ENCODE measurements at places on chromosomes 1 and 21.

DNA sequence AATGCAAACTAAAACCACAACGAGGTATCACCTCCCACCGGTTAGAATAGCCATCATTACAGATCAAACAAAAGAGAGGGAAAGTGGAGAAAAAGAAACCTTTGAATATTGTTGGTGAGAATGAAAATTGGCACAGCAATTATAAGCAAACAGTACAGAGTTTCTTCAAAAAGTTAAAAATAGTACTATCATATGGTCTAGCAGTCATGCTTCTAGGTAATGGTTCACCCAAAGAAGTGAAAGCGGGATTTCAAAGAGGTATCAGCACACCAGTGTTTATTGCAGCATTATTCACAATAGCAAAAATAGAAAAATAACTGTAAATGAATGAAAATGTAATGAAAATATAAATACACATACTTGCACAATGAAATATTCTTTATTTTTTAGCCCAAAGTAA, 8.2 kb downstream of the OR2T10 start:
- DNase-seq, result no peak

DNA sequence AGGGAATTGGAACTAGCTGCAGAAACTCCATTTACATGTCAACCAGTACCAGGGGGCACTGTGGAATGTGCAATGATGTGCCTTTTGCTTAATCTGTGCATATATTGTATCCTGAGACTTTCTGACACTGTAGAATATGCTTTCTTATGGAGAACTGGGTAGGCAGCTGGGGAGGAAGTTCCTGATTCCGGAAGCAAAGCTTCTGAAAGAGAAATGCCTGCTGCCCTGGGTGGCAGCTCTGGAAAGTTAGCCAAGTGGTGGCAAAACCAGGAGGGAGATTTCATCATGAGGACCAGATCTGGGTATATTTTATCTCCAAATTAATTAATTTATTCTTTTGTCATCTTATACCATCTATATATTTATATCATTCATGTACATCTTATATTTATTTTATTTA, 116.7 kb downstream of the XCL2 start:
- no peak for DNase-seq

DNA sequence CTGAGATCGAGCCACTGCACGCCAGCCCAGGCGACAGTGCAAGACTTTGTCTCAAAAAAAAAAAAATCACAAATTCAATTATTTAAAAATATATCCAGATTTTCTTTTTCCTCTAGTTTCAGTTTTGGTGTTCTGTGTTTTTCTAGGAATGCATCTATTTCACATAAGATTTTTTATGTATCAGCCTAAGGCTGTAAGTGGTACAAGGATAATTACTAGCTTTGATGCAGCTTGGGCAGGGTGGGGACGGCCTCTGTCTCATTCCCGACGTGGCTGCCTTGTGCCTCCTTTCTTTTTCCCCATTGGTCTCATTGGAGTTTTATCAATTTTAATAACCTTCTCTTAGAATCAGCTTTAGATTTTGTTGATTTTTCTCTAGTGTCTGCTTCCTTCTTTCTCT, 6.9 kb downstream of the CCDC27 start:
- DNase-seq, result no peak

DNA sequence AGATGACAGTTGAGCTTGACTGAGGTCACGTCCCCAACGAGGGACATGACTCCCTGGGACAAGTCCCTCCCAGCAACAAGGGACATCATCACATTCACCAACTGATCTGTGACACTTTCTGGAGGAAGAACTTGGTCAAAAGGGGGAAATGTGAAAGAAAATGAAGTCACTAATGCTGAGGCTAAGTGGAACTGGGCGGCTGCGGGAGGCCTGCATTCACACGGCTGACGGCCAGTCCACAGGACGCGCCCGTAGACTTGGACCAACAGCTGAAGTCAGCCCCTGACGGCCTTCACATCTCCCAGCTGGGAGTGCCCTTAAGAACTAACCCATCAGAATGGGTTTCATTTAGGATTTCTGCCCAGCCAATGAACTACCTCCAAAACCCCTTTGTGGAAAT, 26.6 kb downstream of the POFUT2 start:
- peak; percentile 19 for DNase-seq

- DNase-seq, result no peak
Measured at GRCh38 chr1:183242556-183242955, 56.5 kb downstream of the LAMC2 start.

- no peak for DNase-seq
Measured at GRCh38 chr1:233665575-233666270, 51.8 kb downstream of the KCNK1 start.

- DNase-seq, result peak; percentile 29
Measured at GRCh38 chr1:70727886-70728489, 316.9 kb downstream of the CTH start.

- peak; percentile 52 for DNase-seq
Measured at GRCh38 chr1:199272628-199273086, 633.8 kb downstream of the PTPRC start.

DNA sequence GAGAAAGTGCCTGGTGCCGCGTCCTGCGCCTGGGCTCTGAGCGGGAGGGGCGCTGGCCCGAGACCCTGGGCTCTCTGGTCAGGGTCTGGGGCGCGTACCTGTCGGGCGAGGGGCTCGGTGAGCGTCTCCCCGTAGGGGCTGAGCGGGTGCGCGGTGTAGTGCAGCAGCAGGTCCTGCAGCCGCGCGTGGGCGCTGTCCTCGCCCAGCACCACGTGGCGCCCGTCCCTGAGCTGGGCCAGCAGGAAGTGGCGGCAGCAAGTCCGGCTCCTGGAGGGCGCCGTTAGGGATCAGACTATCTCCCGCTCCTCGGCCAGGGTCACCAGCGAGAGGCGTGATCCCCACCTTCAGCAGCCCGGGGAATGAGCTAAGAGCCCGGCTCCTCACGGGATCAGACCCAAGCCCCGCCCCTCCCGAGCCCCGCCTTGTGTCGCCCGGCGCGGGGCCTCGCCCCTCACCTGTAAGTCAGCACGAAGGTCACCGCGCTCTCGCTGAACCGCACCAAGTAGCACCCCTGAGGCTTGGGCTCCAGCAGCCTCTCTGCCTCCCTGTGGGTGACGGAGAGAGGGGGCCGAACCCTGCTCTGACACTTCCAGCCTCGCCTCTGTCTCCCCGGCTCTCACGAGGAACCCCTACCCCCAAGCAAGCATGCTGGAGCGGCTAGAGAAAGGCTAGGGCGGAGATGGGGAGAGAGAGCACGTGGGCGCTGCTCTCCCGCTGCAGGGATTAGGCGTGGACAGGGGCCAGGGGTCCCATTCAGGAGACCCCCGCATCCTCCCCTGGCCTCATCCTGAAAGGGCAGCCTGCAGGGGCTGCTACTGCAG, 2.7 kb downstream of the SH2D2A start:
- DNase-seq, result peak; percentile 87

- peak; percentile 51 for DNase-seq
Measured at GRCh38 chr1:6601049-6601922, 1.4 kb downstream of the KLHL21 start.

DNA sequence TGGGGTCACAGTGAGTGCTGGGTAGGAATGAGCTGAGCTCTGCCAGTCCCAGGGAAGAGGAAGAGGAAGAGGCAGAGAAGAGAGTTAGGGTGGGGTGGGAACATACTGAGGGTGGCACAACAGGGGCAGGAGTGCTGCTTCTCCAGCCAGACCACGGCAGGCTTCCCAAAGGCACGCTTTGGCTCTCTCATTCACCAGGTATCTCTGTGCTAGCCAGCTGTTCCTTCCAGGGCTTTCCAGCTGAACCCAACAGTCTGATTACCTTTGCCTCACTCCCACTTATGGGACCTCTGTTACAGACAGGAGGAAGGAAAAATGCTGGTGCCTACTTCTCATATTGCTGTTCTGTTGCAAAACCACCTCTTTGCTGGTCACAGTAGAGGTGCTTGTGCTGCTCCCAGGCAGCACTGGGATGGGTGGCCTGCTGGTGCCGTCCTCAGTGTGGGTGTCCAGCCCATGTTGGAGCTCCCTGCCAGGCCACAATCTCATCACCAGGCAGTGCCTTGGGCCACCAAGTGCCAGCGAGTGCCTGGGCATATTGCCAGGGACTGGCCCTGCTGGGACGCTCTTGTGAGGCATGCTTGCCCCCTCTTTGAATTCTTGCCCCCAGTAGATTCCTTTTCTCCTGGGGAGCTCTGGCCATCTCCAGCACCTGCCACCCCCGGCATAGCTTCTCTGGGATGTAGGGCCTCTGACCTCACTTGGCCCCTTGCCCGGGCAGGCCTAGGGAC, 2.1 kb downstream of the ADORA1 start:
- DNase-seq, result peak; percentile 23
